ENCODE measurements at places on chromosomes 7 and 10. TPM values are rescaled to one million over a fixed set of nuclear protein-coding genes. Genes with fewer than 3 reads are reported as not detected.

RARRES2 gene
- 169 TPM for total RNA-seq

- no peak for DNase-seq
Measured at GRCh38 chr10:24501056-24501711, 222.5 kb downstream of the ARHGAP21 start.

DNA sequence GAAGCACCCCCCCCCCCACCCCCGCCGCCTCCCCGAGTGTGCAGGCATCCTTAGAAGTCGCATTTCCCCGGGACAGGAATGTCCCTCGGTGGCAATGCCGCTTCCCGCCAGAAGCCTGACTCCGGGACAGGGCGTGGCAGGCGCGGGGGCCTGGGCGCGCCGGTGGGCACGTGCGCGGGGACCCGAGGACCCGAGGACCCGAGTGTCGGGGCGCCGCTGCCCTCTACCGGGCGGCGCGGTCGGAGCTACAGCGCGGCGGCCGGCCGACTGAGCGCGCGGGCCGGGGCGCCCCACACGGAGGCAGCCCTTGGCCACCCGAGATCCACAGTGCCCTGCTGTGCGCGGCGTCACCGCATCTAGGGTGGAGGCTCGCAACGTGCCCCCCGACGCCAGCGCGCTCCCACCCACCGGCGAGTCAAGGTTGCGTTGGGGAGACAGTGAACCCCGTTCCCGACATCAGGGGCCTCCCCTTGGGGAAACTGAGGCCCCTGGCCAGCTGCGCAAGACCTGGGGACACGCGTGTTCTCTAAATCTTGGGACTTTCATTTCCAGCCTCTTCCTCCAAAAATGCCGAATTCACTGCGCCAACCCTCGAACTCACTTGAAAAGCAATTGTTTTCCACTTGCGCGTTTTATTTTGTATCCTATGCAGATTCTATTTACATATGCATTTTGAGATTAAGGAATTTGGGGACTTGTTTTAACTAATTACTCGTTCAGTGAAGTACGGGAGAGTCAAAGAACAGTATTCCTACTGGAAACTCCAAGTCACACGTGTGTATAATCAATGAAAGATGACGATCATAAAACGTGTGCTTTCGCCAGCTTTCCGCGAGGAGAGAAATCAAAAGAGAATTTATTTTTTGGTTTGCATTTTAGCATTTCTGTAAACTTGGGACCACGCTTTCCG is 3.1 kb upstream of the CUX1 start:
- DNase-seq = peak; percentile 72

- DNase-seq = no peak
Measured at GRCh38 chr10:8144496-8144895, 90.0 kb downstream of the GATA3 start.

MAD1L1 gene
- 59.3 TPM for total RNA-seq

- no peak for DNase-seq
Measured at GRCh38 chr7:39493934-39494333, 72.3 kb upstream of the YAE1 start.

- no peak for DNase-seq
Measured at GRCh38 chr10:123458933-123459332, 207.2 kb upstream of the GPR26 start.

DNA sequence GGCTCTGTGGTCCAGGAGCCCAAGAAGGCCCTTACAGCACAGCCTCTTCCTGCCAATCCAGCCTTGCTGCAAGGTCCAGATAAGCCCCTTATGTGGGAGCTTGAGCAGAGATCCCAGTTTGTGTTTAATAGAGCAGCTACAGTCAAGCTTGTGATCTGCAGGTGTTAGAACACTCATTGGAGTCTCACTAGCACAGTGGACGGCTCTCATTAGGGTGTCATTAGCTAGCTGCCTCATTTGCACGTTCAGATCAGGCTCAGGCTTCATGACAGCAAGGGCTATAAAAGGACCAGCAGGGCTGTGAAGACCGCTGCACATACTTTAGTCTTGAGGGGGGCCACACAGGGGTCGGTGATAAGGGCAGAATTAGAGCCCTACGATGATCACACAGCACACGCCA is 443.2 kb downstream of the RPS24 start:
- DNase-seq = no peak

- DNase-seq = no peak
Measured at GRCh38 chr10:72638586-72639440, 12.9 kb upstream of the MICU1 start.

IGF2BP3 gene
- total RNA-seq = 183 TPM

DNA sequence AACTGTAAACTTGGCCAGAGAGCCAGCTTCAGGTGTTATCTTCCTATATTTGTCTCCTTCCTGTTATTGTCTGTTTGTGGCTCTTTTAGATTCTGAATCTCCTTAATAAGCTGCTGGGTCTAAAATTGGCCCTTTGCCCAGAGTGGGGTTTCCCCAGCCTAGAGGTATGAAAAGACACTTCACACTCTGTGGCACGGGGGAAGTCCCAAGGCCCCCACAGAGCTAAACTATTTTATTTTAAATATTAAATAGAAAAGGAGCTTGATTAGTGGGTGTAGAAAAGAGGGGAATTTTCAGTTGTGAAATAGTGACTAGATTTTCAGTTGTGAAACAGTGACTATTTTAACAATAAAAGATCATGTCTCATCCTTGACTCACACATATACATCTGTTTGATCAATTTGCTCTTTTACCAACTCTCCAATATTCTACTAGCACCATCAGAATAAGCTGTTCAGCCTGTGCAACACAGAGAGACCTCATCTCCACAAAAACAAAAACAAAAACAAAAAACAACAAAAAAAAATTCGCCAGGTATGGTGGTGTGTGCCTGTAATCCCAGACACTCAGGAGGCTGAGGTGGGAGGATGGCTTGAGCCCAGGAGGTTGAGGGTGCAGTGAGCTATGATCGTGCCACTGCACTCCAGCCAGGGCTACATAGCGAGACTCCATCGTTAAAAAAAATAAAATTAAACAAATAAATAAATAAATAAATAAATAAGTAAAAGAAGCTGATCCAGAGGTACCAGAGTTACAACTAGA is 24.9 kb upstream of the ADO start:
- no peak for DNase-seq

GRCh38 chr10:106479636-106480035 is 684.9 kb downstream of the SORCS1 start:
- no peak for DNase-seq

- DNase-seq = no peak
Measured at GRCh38 chr10:86798611-86799010, 42.2 kb downstream of the BMPR1A start.

DNA sequence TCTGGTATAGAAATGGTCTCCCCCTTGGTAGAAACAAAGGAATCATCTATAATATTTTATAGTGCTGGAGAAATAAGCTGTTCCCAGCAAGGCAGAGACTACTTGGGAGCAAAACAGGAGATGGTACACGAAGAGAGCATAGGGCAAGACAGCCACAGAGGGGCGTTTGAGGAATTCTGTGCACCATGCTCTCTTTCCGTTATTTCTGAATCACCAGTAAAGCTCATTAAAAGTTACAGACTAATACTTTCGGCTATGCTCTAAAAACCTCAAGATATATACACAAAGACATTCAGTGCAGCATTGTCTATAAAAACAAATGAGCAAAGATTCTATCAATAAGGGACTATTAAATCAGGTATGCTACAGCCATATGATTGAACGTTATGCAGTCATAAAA is 68.5 kb upstream of the FHIP2A start:
- DNase-seq = no peak

DNA sequence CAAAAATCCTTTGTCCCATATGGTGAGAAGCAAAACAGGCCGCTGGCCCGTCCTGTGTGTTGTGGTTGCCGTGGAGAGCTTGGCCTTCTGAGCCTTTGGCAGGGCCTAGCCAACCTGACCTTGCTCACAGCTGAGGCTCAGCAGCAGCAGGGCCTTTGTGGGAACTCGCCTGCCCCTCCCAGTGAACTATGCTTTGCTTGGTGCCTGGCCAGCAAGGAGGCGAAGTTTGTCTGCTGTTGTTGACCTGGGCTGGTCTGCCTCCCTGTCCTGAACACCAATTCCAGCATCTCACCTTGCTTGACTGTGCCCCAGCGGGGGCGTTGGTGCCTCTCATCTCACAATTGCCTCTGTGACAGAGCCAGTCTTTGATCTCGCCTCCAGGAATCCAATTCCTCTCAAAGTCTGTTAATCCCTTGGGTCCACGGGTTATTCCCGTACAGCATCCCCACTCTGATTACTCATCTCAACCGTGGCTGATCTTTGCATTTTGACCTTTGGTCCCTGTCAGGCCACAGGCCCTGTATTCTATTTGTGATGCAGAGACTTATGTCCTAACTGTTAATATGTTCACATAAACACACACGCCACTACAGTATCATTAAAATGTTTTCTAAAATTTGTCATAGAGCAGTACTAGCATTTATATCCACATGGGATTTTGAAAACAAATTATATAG is 22.6 kb downstream of the EPDR1 start:
- peak; percentile 70 for DNase-seq

CUZD1 gene
- 2.8 TPM for total RNA-seq

- peak; percentile 17 for DNase-seq
Measured at GRCh38 chr10:2145491-2145890, 408.2 kb upstream of the ADARB2 start.

- no peak for DNase-seq
Measured at GRCh38 chr10:98270073-98270740, 2.2 kb upstream of the LOXL4 start.

GRCh38 chr7:142811154-142811737 is 40.5 kb downstream of the PRSS2 start:
- DNase-seq = peak; percentile 93

NKX2-3 gene
- not detected for total RNA-seq

DNA sequence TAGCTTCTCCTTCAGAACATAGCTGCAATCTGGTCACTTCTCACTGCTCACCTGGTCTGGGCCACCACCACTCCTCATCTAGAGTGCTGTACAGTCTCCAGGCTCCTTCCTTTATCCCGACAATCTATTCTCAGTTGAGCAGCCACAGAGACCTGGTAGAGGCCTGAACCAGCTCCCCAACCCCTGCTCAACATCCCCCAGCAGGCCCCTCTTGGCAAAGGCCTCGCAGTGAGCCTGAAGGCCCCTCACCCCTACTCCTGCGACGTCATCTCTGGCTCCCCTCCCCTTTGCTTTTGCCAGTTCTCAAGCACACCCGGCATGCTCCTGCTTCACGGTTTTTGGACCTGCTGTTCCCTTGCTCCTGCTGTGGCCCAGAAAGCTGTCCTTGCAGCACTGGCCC is 113.9 kb downstream of the ARHGAP22 start:
- DNase-seq = no peak

SAMD8 gene
- 26.4 TPM for total RNA-seq

- no peak for DNase-seq
Measured at GRCh38 chr10:48445932-48446331, 139.5 kb downstream of the MAPK8 start.

- DNase-seq = no peak
Measured at GRCh38 chr10:61899663-61899996, 1.9 kb upstream of the ARID5B start.

GRCh38 chr7:155710031-155710430 is 65.6 kb downstream of the RBM33 start:
- no peak for DNase-seq

- DNase-seq = no peak
Measured at GRCh38 chr7:84216472-84216871, 21.9 kb upstream of the SEMA3A start.

DNA sequence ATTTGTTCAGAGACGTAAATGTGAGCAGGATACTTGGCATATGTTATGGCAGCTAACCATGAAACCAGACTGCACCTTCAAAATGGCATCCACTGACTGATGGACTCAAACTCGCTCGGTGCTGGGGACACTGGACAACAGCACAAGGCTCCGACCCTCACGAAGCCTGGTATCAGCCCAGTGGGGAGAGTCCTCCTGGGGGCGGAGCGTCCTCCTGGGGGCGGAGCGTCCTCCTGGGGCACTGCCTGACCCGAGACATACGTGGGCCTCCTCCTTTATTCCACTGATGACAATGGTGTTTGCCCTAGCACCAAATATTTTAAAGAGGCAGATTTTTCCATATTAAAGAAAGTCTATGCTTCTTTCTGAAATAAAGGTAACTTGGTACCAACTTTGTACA is 39.5 kb downstream of the ESYT2 start:
- DNase-seq = peak; percentile 29

DNA sequence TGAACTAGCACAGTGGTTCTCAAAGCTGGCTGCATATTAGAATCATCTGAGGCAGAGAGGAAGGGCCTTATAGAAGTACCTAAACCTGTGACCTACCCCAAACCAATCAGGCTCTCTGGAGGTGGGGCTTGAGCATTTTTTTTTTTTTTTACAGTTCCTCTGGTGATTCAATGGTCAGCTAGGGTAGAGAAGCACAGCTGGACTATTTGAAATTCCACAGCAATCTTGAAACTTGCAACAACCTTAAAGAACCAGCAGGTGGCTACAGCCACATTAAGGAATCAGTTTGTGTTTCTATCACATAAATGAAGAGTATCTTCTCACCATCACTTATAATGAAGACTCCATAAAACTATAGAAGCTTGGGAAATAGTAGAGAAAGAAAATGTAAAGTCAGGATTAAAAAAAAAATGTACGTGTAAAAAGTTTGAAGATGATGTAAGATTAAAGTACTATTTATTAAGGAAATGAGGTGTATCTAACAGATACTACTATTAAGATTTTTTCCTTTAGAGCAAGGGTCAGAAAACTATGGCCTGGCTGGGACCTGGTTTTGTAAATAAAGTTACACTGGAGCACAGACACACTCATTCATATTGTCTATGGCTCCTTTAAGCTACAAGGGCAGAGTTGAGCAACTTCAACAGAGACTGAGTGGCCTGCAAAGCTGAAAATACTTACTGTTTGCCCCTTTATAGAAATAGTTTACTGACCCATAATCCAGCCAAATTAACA is 3.8 kb downstream of the RTKN2 start:
- peak; percentile 86 for DNase-seq

DNA sequence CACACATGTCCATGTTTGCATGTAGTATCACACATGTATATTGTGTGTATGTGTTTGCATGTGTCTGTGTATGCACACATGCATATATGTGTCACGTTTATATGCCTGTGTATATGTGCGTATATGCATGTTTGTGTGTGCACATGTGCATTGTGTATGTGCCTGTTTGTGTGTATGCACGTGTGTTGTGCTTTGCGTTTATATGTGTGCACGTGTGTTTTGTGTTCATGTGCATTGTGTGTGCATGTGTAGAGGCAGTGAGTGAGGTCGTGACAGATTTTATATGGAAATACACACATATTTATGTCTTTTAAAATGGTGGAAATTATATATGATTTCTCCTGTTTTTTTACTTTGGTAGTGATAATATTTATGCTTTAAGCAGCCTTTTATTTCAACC is 41.2 kb downstream of the ADARB2 start:
- DNase-seq = no peak

HABP2 gene
- not detected for total RNA-seq

DNA sequence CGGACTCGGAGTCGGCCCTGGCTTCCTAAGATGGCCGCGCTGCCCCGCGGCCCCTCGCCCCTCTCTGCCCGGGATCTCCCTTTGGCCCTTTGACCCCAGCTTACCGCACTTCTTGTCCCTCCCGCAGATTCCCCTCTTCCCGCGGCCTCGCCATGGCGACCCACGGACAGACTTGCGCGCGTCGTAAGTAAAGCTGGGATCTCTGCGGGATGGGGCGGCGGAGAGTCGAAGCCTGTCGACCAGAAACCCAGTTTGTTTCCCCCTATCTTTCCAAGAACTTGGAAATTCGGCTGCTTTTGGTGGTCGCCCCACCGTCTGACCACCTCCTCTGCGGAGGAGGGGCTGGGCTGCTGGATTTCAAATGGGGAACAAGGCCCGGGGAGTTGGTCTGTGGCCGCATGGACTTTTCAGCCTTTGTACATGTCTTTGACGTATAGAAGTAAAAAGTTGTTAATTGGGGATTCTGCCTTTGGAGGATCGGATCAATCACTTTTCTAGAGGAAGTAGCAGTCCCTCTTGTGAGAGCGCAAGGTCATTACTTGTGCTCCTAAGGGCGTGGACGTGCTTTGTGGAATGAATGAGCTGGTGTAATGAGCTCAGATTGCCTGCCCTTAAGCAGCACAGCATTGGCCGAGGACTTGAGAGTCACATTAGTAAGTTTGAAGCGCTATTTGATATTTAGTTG is 553 bp downstream of the VDAC2 start:
- DNase-seq = peak; percentile 48

Data from GM23338 (cell line).